ENCODE measurements at places on chromosomes 16 and 17.
A peak's percentile ranks its signal among the peaks of the same experiment; 100 is the strongest.

DNA sequence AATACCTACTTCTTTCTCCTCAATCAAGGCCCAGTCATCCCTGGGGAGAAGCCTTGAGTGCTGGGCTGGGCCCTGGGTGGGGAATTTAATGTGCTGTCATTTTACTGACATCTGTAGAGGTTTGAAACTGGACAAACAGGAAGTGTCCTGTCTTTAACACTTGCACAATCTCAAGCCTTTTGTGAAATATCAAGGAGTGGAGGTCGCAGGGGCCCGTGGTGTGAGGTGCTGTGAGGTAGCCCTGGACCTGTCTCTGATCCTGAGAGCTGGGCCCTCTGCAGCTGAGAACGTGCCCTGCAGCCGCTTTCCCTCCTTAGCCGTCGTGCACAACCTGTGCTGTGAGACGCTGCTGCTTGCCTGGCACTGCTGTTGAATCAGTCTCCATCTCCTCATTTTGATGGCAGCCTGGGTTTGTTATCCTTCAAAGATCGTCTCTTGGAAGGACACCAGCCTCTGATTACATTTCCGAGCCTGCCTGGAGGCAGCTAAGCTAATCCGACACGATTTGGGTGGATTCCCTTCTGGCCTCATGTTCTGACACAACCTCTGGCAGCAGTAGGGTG is 29.9 kb downstream of the SMARCE1 start:
- peak; percentile 79 for DNase-seq

DNA sequence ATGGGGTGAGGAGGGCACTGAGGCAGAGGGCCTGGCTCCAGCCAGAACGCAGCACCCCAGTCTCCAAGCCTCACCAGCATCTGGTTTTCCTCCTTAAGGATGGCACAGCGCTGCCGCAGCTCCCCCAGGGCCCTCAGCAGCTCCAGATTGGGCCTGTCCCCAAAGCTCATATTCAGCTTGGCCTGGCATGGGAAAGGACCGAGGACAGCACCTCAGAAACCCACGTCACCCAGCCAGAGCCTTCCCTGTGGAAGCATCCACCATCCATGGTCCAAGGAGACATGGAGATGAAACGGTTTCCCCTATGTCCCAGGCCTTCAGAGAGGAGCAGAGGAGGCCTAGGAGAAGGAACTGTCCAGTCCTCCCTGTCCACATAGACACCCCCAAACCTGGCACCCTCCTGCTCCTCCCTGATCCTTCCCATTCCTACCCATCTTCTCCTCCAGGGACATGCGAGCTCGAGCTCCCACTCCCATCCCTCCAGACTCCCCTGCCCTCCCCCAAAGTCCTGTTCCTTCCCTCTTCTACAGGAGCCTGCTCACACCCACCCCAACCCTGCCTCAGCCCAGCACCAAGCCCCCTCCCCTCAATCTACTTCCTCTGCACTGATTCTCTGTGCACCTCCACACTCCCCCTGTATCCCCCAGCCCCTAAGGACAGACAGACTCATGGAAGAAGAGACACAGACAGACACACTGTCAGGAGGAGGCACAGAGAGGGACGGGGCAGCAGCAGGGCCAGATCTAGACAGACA is 1.8 kb downstream of the TSPOAP1 start:
- no peak for DNase-seq

GRCh38 chr16:29849505-29849904 is 13.5 kb downstream of the CDIPT start:
- no peak for DNase-seq

GRCh38 chr17:53630115-53630514 is 192.6 kb upstream of the KIF2B start:
- no peak for DNase-seq

DNA sequence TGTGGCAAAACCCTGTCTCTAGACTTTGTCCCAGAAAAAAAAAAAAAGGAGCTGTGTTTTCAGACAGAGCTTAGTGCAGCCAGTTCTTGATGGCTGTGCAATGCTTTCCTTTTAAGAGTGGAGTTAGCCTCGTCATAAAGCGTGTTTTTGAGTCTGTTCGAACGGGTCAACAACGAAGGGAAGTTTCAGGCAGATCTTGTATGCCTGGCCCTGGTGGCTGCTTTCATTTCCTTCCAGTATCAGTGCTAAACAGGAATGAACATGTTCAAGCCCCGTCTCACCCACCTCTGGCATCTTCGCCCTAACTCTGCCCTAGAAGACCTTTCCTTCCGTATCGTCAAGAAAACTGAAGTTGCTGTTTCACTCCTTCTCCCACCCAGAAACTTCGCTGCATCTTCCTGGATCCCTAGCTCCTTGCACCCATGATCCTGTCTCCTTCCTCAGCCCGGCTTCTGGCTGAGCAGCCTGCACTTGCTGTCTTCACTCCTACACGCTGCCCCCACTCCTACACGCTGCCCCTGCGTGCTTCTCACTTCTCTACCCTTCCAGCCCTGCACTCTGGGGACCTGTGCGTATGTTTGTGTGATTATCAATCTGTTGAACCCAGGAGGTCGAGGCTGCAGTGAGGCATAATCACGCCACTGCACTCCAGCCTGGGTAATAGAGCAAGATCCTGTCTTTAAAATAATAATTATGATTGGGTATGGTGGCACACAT is 55.3 kb downstream of the USP10 start:
- DNase-seq, result peak; percentile 36

- no peak for DNase-seq
Observed at GRCh38 chr16:54923055-54923473, 7.6 kb upstream of the IRX5 start.

DNA sequence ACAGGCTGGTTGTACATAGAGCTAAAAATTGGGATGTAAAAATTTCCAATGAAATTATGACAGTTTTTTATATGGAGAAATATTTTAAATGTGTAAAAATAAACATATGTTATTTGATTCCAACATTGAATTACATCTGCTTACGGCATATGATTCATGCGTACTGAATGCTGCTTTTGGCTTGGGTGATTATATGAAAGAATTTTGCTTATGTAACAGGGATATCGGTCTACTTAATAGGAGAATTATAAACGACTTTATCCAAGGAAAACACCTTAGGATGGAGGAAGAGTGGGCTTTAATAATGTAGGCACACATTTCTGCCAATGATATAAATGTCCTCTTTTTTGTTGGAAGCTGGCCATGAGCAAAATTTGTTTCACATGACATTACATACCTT is 197.3 kb upstream of the GOT2 start:
- DNase-seq, result no peak

DNA sequence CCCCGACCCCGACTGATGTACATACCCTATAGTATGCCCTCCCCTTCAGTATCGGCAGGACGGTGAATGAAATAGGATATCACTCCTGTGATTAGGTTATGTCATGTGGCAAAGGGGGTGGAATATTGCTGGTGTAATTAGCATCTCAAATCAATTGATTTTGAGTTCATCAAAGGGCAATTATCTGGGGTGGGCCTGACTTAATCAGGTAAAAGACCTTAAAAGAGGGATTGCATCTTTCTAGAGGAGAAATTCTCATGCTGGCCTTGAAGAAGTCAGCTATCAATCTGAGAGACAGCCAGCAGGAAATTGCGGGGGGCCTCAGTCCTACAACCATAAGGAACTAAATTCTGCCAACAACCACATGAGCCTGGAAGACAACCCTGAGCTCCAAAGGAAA is 10.3 kb downstream of the TRIM25 start:
- DNase-seq, result no peak

DNA sequence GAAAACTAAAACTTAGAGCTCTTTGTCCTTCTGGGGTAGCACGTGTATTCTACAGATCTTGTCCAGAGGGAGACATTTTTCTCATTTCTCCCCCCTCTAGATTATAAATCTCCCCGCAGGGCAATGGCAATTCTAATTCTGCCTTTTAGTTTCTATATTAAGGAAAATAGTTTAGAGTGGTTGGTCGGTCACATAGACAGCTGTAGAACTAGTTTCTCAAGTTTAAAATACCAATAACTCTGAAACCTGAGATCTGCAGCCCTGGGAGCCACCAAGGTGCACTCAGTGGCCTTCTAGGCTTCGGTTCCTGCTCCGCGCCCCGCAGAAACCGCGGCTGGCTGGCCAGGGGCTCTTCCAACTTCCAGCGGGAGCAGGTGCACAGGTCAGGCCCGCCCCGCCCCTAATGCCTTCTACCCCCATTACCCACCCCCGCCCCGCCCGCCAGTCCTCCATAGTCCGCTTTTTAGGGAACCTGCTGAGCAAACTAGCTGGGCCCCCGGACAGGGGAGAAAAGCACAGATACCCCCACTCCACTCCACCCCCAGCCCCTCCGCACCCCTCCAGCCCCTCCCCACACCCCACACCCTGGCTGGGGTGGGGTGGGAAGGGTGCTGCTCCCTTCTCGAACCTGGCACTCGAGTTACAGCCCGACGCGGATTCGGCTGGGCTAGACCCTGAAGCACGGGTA is 431 bp downstream of the SLFN11 start:
- DNase-seq, result peak; percentile 28

GRCh38 chr16:88983771-88984687 is 7.0 kb upstream of the CBFA2T3 start:
- DNase-seq, result no peak

DNA sequence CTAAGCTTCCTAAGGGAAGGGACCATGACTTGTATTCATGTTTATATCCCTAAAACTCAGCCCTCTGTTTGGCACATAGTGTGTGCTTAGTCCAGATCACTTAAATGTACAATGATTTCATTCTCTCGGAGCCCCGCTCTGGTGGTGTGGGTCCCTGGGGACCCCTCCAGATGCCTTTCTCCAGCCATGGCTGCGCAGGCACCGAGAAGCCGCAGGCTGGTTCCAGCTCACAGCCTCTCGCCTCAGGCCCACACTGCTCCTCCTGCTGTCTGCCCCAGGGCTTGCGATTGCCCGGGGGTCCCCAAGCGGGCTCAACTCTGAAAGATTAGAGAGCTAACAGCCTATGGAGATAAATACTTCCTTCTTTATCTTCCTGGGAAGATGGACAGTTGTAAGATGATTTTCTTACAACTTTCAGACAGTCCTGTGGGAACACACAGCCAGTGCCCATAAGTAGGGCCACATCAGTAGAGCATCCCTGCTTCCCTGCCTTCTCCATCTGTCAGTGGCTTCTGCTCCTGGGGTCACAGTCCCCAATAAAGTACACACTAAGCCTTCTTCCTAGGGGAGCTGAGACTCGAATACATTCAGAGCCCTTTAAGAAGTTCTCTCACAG is 66.2 kb downstream of the CENPV start:
- no peak for DNase-seq

GRCh38 chr17:79338152-79338551 is 263.5 kb downstream of the ENGASE start:
- no peak for DNase-seq

- no peak for DNase-seq
Observed at GRCh38 chr17:43880420-43880991, 26.8 kb downstream of the MPP2 start.

GRCh38 chr16:60203525-60204124 is 1469.5 kb upstream of the GOT2 start:
- no peak for DNase-seq

- no peak for DNase-seq
Observed at GRCh38 chr16:4680673-4681470, 12.5 kb upstream of the NUDT16L1 start.
